ENCODE measurements at places on chromosomes 16 and 17.
A peak's percentile ranks its signal among the peaks of the same experiment; 100 is the strongest.

- no peaks in the 10 kb centered on the region for H3K36me3 ChIP-seq
- DNase-seq: no peak
- H3K27me3 ChIP-seq: no peaks in the 10 kb centered on the region
- no peak overlapping the region for H3K27ac ChIP-seq
These were observed 2.9 kb upstream of the COASY start for GRCh38 chr17:42559075-42559474.

DNA sequence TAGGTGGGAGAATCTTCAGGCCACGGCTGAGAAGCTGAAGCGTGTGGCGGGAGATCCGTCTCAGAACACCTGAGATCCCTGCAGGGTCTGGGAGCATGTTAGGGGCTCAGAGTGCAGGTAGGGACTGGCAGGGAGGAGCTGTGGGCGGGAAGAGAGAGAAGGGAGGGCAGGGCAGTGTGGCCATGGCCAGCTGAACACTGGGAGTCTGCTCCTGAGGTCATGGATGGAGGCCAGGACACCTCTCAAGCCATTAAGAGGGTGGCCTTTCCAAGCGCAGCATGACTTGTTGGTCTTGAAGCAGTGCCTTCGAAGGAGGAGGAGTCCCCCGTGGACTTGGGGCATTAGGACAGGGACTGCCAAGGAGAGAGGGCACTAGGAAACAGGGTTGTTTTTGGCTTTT, 23.7 kb downstream of the NAA60 start:
- no peaks in the 10 kb centered on the region for H3K27me3 ChIP-seq
- H3K4me3 ChIP-seq: no peak overlapping the region
- no peak for DNase-seq
- H3K36me3 ChIP-seq: no peaks in the 10 kb centered on the region

DNA sequence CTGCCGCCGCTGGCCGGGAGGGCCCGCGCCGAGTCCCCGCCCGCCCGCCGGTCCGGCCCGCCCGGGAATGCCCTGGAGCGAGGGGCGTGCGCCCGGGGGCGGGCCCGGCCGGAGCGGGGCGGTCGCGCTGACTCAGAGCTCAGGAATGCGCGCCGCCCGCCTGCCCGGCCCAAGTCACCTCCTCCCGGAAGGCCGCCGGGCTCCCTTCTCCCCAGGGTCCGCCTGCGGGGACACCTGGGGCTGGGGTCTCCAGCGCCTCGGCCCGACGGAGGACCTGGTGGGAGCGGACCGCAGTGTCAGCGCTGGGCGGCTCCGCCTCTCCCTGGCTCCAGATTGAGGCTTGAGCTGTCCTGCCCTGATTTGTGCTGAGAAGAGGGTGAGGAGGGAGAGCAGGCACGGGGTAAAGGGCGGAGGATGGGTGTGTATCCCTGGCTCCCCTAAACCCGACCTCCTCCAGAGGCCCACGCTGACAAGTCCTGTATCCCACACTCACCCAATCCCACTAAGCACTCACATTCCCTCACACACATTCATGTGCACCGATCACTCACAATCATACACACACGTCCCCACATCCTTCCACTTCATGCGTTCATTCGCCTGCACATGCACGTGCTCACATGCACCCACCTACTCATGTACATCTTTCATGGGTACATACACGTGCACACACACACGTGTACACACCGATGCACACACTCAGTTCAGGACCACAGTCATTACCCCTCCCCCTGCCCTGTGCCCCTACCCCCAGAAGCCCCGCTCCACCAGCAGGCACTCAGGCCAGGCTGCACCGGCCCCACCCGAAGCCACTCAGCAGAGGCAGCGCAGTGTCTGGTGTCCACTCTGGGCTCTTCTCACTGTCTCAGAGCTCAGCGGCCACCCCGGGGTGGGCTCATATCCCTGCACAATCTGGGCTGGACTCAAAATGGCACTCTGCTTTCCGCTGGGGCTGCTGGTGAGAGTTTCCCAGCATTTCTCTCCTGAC, at the start of gene RHBDF1:
Gene RHBDF1 (minus strand): TSS at position 71 of the 988 bp plus-strand sequence. CDS start 7,616 bp downstream, outside the sequence.
- no peaks in the 10 kb centered on the region for H3K36me3 ChIP-seq
- DNase-seq: peak; percentile 45
- peak within 1 kb of the TSS; percentile 66 for H3K4me3 ChIP-seq
- peaks cover 18% of the 10 kb centered on the region for H3K4me1 ChIP-seq

DNA sequence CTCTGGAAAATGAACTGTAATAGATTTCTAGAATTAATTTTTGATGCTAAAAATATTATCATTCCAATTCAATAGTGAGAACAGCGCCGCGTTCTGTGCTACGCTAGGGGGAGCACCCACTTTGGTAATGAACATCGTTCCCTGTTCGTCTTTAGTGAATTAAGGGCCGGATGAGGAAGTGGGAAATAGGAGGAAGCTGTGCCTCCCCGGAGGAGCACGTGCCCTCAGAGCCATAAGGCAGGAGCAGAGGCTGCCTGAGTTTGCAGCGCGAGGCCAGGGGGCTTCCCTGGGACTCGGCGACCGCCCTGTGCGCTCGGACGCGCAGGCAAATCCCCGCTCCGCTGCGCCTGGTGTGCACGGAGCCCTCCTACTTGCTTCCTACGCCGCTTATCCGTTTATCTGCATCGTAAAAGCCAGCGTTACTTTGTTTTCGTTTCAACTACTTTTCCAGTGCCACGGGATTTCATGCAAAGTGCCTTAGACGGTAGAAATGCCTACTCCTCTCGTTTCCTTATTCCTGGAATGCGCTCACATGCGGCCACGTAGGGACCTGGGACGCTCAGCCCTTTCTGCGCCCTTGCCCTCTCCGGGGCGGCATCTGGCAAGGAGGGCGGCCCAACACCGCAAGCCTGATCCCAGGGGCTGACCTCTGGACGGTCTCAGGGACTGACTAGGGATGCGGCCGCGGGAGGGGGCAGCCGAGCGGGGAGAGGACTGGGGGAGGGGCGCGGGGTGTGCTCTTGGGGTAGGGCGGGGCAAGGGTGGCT, 76.4 kb downstream of the KCNJ12 start:
- H3K36me3 ChIP-seq: no peaks in the 10 kb centered on the region
- H3K27me3 ChIP-seq: peaks cover 38% of the 10 kb centered on the region
- no peak for DNase-seq
- peaks cover 3% of the 10 kb centered on the region for H3K4me1 ChIP-seq
- no peak overlapping the region for H3K4me3 ChIP-seq

DNA sequence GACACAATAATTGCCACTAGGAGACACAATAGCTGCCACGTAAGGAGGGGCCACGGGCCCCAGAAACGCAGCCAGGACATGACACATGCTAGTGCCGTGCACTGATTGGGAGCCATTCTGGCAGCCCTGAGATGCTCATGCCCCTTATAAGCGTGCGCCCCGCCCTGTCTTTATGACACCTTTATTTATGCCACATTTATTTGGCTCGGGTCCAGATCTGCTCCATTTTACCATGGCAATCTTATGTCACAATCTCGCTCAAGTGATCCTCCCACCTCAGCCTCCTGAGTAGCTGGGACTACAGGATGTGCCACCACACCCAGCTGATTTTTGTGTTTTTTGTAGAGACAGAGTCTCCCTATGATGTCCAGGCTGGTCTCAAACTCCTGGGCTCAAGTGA, 43.8 kb upstream of the NF1 start:
- H3K27me3 ChIP-seq: no peaks in the 10 kb centered on the region
- H3K27ac ChIP-seq: no peak overlapping the region
- H3K4me3 ChIP-seq: no peak overlapping the region
- H3K4me1 ChIP-seq: no peaks in the 10 kb centered on the region
- DNase-seq: no peak
- no peaks in the 10 kb centered on the region for H3K36me3 ChIP-seq

DNA sequence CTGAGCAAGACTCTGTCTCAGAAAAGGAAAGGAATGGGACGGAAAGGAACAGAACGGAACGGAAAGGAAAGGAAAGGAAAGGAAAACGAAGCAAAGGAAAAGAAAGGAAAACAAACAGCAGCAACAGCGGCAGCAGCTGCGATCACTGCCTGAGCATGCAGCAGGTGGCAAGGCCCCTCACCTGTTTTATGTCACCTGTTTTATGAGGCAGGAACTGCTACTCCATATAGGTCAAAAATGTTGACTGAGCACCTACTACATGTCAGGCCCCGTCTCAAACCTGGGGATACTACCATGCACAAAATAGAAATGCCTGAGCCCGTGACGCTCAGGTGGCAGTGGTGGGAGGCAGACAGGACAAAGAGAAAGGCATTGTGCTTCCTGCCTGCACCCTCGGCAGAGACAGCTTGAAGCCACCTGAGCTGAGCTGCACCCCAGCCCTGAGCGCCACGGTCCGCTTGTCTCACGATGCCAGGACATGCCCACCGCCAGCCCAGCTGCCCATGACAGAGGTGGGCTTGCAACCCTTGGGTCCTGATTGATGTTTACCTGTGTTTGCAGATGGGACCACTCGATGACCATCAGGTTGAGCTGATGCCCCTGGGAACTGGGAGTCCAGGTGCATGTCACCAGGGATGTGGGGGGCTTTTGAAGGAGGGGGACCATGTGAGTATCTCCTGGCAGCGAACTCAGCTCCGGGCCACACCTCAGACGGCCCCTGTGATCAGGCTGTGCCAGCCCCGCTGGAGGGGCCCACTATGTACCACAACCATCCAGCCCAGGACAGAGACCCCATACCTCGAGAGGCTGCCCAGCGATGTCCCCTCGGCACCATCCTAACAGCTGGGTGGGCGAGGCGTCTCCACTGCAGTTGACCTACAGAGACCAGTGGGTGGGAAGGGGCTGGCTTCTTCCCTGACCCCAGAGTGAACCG, 77.4 kb downstream of the RMI2 start:
- H3K27me3 ChIP-seq: no peaks in the 10 kb centered on the region
- H3K4me1 ChIP-seq: no peaks in the 10 kb centered on the region
- DNase-seq: no peak
- no peak overlapping the region for H3K4me3 ChIP-seq
- H3K36me3 ChIP-seq: no peaks in the 10 kb centered on the region
- H3K27ac ChIP-seq: no peak overlapping the region

GRCh38 chr16:23071196-23072083, 77.8 kb downstream of the USP31 start:
- no peak overlapping the region for H3K4me3 ChIP-seq
- no peaks in the 10 kb centered on the region for H3K36me3 ChIP-seq
- H3K27me3 ChIP-seq: no peaks in the 10 kb centered on the region
- no peak overlapping the region for H3K27ac ChIP-seq

- no peak overlapping the region for H3K27ac ChIP-seq
- H3K36me3 ChIP-seq: no peaks in the 10 kb centered on the region
- DNase-seq: no peak
- H3K4me1 ChIP-seq: no peaks in the 10 kb centered on the region
- no peaks in the 10 kb centered on the region for H3K27me3 ChIP-seq
- no peak overlapping the region for H3K4me3 ChIP-seq
These were observed 17.2 kb upstream of the ALOX15 start for GRCh38 chr17:4658478-4659305.

GRCh38 chr17:41382394-41382793, 288 bp upstream of the KRT34 start:
- no peaks in the 10 kb centered on the region for H3K36me3 ChIP-seq
- H3K27ac ChIP-seq: no peak overlapping the region
- no peaks in the 10 kb centered on the region for H3K27me3 ChIP-seq
- H3K4me3 ChIP-seq: no peak overlapping the region

- H3K27me3 ChIP-seq: no peaks in the 10 kb centered on the region
- DNase-seq: no peak
- no peak overlapping the region for H3K4me3 ChIP-seq
- no peak overlapping the region for H3K27ac ChIP-seq
- H3K36me3 ChIP-seq: no peaks in the 10 kb centered on the region
- no peaks in the 10 kb centered on the region for H3K4me1 ChIP-seq
These were observed 7.5 kb downstream of the MYH3 start for GRCh38 chr17:10649602-10650001.

GRCh38 chr17:39555368-39555767, 52.4 kb downstream of the NEUROD2 start:
- no peak overlapping the region for H3K27ac ChIP-seq
- H3K4me1 ChIP-seq: no peaks in the 10 kb centered on the region
- no peaks in the 10 kb centered on the region for H3K27me3 ChIP-seq
- H3K4me3 ChIP-seq: no peak overlapping the region
- H3K36me3 ChIP-seq: no peaks in the 10 kb centered on the region
- no peak for DNase-seq

- H3K27me3 ChIP-seq: no peaks in the 10 kb centered on the region
- H3K27ac ChIP-seq: no peak overlapping the region
- no peaks in the 10 kb centered on the region for H3K4me1 ChIP-seq
- H3K4me3 ChIP-seq: no peak overlapping the region
- no peak for DNase-seq
- no peaks in the 10 kb centered on the region for H3K36me3 ChIP-seq
These were observed 124.4 kb downstream of the SLC39A11 start for GRCh38 chr17:72967977-72968585.

DNA sequence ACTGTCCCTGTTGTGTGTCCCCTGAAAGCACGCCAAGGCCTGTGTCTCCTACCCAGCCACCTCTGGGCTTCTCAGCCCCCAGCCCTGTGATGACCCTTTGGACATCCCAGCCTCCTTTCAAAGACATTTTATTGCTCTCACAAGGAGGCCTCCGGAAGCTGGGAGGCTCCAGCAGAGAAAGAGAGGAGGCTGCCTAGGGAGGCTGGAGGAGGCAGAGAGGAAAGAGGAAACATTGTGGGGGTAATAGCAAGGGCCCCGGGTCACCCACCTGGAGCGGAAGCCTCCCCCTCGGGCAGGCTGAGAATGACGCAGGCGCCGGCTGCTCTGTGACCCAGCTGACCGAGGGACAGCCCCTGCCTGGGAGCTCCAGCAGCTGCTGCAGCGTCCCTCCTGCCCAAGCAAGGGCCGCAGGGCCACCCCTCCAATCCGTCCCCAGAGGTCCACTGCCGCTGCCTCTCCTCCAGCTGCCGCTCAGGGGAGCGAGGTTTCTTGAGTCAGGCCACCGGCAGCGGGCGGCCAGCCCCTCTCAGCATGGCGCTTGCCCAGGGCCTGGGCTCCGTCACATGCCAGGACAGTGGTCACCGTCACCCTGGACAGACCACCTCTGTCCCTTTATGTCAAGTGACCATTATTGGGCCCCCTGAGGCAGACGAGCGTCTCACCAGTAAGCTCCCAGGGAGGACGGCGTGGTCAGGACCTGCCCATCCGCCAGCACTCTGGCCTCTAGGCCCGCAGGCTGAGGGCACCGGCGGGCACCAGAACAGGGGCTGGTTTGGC, 29.3 kb downstream of the ACTG1 start:
- H3K27me3 ChIP-seq: peaks cover 67% of the 10 kb centered on the region
- no peak overlapping the region for H3K4me3 ChIP-seq
- H3K36me3 ChIP-seq: no peaks in the 10 kb centered on the region
- no peak overlapping the region for H3K27ac ChIP-seq
- peaks cover 6% of the 10 kb centered on the region for H3K4me1 ChIP-seq
- DNase-seq: no peak

DNA sequence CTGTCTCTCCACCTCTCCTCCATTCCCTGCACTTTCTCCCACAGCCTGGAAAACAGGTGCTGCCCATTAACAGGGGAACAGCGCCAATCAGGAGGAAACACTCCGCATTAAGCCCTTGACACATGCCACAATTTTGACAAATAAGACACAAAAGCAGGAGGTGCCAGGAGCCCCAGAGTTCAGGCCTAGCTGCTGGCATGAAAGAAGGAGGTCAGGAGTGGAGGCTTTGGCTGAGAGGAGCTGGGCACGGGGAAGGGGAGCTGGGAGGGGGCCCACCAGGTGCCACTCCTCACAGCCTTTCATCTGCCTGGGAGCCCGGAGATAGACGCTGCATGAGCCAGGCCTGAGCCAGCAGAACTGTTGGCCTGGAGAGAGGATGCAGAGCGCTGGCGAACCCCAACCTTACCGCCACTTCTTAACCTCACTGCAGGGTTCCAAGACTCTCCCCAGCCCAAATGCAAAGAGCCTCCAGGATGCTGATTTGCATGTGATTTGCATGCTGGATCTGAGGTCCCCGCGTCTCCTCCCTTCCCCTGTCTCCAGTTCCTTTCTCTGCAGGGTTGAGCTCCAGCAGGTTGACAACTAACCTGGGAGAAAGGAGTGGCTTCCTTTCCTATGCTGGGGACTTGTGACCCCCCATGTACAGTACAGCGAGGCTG, 139.8 kb upstream of the SDK2 start:
- H3K36me3 ChIP-seq: no peaks in the 10 kb centered on the region
- no peak for DNase-seq
- H3K4me1 ChIP-seq: no peaks in the 10 kb centered on the region
- peaks cover 76% of the 10 kb centered on the region for H3K27me3 ChIP-seq
- H3K4me3 ChIP-seq: no peak overlapping the region
